Activated CD4-positive, alpha-beta T cell treated with anti-CD3 and anti-CD28 coated beads, Interleukin-2, Interleukin-6, amounts not matched to agents 100 ng/mL and 50 ng/mL, durations not matched to agents 16 hours and 8 hours (primary cell): ENCODE measurements at places on chromosomes 4 and X.
A peak's percentile ranks its signal among the peaks of the same experiment; 100 is the strongest.

- no peak for DNase-seq
Measured at GRCh38 chr4:137674066-137674465, 141.8 kb upstream of the PCDH18 start.

DNA sequence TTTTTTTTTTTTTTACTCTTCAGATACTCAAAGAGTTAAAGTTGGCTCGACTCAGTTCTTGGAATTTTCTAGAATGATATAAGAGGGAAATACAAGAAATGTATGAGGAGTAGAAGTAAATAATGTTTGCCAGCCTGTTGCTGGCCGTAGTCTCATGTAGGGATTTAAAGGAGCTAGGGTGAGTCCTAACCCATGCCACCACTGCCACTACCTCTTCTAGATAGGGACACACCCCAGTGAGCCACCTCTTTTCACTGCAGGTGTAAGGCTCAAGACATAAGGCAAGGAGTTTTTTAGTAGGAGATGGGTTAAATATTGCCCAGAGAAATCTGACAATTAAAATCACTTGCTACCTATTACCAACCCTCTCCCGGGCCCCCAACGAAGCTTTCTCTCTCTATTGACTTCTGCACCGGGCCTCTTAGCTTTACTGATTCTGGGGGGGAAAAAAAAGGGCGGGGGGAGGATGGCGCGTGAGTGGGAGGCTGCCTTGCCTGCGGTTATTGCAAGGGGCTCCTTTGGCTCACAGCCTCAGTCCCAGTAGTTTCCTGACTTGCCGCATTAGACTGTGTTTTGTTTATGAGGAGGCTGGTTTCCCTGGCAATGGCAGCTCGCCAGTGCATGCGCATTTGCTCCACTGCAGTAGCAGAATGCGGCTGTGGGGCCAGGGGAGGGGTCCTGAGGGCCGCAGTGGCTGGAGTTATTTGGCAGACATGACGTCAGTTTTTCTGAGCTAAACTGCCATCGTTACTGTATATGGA is 3.0 kb downstream of the LINC00632 start:
- DNase-seq: peak; percentile 36

- no peak for DNase-seq
Measured at GRCh38 chr4:35965300-35965699, 279.0 kb downstream of the ARAP2 start.

DNA sequence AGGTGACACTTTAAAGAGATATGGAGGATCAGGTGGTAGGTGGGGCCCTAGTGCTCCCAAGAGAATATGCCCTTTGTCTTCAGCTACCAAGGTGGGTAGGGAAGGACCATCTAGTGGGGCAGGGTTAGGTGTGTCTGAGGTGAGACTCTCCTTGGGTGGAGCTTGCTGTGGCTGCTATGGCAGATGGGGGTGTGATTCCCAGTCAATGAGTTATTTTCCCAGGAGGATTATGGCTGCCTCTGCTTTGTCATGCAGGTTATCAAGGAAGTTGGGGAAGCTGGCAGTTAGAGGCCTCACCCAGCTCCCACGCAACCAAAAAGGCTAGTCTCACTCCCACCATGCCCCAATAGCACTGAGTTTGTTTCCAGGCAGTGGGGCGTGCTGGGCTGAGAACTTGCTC is 18.0 kb upstream of the SPIN2A start:
- no peak for DNase-seq

DNA sequence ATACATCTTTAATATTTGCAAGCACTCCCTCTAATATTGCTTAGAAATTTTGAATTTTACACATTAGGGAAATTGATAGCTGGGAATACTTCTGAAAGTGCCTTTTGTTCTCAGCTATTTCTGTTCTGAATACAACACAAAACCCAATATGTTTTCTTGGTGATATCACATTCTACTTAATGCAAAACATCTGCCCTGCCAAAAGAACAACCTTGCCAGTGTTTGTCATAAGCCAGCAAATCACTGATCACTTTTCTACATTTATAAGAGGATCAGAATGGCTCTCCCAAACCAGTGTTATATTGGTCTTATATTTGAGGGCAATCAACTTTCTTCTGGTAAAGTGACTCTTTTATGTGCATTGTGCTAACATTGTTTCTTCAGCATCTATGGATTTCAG is 126.8 kb upstream of the APOOL start:
- no peak for DNase-seq

DNA sequence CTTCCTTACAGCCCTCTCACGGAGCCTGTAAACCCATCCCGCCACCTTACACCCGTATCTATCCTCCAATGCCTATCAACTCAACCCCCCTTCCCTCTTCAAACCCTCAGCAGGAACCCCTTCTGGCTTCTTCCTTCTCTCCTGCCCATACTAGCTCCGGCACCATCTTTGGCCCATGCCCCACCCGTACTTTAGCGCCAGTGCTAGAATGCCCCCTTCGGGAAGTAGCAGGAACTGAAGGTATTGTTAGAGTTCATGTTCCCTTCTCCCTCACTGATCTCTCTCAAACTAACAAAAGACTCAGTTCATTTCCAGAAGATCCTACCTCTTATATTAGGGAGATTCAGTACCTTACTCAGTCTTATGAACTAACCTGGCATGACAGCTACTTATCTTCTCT is 2.7 kb upstream of the UGT2B15 start:
- DNase-seq: no peak

DNA sequence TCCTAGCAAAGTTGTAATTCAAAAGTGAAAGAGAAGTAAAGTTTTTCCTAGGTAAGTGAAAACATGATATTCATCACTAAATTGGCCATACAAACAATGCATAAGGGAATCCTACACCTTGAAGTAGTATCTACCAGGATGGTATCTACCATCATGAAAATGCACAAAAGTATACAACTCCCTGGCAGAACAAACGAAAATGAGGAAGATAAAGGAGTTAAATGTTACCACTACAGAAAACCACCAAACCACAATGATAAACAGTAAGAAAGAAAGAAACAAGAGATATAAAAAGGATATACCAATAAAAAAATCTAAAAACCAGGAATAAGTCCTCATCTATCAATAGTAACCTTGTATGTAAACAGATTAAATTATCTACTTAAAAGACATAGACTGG is 26.9 kb downstream of the GK2 start:
- no peak for DNase-seq

DNA sequence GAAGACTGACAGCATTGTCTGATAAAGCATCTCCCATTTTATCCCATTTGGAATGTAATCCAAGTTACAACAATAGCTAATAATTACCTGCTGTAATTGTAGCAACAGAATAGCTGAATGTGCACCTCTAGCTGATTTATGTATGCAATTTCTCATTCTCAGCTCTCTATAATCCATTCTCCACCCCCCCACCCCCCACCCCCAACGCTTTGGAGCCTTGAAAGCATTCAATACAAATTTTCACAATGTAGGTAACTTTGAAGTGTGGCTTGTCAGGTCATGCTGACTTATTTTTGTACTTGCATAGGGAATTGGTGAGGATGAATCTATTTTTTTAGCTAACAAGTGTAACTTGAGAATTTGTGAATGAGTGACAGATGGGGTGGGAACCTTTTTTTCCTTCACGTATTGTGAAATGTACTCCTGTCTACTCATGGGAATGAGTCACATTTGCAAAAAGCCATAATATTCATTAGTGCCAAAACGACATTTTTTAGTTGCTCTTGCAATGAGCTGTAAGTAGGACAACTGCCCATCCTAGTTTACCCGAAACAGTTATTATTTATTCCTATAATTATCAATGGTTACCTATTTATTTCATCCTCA is 159.3 kb downstream of the PALLD start:
- no peak for DNase-seq

- no peak for DNase-seq
Measured at GRCh38 chr4:1826531-1827350, 29.2 kb downstream of the LETM1 start.

- DNase-seq: peak; percentile 64
Measured at GRCh38 chr4:122705009-122705408, 27.5 kb upstream of the BBS12 start.

DNA sequence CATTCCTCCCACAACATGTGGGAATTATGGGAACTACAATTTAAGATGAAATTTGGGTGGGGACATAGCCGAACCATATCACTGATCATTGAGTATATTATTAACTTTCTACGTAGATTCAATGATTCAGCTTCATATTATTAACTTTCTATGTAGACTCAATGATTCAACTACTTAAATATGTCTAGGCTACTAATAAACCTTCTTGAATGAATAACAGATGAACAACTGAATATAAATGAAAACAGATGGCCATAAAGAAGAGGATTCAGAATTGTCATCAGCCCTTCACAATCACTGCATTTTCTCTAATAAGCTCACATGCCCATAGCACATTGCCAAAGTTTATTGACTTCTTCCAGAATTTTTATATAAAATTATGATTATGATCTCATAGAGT is 57.0 kb downstream of the CEP44 start:
- DNase-seq: no peak

DNA sequence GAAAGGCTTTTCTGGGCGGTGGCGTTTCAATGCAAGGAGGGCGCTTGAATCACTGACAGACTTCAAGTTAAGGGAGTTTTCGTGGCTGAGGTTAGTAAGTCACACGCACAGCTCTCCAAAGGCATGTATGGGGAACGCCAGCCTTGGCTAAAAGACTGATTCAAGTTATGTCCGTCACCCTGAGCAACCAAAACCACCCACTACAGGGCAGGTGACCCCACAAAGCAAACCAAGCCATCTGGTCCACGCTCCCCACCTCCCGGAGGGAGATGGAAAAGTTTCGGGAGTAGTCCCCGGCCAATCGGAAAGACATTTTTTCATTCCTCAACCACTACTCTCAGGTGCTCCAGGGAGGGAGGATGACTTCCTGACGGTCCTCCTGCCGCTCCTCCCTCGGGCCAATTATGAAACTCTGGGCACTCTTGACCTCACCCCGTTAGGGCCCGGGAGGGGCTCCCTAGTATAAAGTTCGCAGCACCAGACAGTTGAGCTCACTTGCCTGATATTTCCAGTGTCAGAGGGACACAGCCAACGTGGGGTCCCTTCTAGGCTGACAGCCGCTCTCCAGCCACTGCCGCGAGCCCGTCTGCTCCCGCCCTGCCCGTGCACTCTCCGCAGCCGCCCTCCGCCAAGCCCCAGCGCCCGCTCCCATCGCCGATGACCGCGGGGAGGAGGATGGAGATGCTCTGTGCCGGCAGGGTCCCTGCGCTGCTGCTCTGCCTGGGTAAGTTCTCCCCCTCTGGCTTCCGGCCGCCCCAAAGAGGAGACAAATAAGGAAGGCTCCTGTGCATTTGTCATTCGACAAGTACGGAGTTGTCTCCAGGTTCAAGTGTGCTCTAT is at the start of gene EREG:
Gene EREG, plus strand, starts transcription at position 494 of the 840 bp plus-strand sequence. Its CDS starts 164 bp downstream, at position 658.
- DNase-seq: peak; percentile 11

GRCh38 chr4:1246111-1246881 is 2.6 kb downstream of the CTBP1 start:
- peak; percentile 32 for DNase-seq

- no peak for DNase-seq
Measured at GRCh38 chr4:1873776-1874175, 2.6 kb downstream of the NSD2 start.

GRCh38 chr4:108596344-108596743 is 24.0 kb upstream of the RPL34 start:
- DNase-seq: no peak

DNA sequence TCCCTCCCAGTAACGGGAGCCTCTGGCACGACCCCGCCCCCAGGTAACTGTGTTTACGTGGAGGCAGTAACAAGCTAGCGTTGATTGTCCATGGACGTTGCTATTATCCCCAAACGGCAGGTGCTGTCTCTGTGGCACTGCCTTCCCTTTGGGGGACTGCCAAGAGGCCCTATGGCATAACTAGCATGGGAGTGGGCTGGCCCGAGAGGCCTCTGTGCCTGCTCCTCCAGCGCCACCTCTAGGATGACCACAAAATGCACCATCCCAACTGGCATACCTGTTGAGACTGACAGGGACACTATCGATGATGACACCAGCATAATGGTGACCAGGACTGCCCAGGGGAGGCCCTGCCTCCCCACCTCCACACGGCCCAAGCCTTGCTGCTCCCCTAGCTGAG is 1.5 kb downstream of the SRPK3 start:
- no peak for DNase-seq

DNA sequence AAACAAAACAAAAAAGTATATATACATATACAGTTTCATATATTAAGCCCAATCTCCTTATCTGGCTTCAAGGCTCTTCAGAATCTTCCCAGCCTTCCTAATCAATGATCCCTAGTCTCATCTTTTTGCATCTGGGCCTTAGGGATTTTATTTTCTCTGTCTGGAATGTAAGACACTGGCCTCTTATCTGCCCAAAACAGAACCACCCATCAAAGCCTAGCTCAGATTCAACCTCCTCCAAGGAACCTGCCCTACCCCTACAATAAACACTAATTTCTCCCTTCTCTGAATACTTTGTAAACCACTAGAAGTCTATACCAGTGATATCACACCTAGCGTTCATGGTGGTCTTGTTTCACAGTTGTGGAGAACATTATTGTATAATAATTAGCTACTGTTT is 23.2 kb upstream of the GAB1 start:
- no peak for DNase-seq

DNA sequence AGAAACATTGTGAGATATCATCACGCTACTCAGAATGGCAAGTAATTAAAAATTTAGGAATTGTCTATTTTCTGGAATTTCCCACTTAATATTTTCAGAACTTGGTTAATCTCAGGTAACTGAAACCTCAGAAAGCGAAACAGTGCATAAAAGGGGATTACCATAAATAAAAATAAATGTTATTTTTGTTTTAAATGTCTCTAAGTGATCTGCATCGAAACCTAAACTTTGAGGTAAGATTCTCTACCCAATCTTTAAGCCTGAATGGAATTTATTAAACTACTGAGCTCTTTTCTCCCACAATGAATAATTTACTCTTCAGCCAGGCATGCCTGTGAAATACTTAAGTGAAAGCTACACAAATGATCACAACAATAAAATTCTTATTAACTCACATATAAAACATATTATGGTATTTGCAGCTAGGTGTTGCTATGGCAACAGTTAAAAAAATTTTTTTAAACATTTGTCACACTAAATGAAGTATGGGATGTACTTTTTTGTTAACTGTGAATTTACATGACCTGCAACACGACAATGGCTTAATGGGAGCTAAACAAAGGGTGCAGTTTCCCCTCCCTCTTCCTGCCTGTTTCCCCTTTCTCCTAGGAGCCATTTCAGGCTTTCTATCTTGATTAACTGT is 220.2 kb upstream of the PRPS2 start:
- DNase-seq: no peak

GRCh38 chr4:102007959-102008425 is 217.5 kb downstream of the BANK1 start:
- DNase-seq: peak; percentile 27

DNA sequence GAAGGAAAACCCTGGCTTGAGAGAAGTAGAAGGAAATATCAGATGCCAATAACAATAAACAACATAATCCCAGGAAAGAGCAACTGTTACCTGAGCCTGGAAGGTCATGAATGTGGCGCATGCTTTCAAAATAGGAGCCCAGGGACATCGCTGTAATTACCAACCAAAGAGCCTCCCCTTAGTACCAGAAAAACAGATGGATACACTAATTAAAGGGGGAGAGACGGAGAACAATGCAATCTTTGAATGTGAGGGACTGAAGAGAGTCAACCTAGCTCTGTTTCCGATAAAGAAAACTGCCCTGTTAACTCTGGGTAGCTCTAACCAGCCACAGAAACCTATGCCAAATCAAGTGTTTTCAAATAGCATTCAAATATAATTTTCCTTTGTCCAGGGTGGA is 161.4 kb downstream of the ENOX2 start:
- DNase-seq: no peak

- no peak for DNase-seq
Measured at GRCh38 chr4:118158763-118159375, 124.6 kb downstream of the NDST3 start.

GRCh38 chr4:144557404-144557803 is 88.6 kb upstream of the HHIP start:
- no peak for DNase-seq

- peak; percentile 2 for DNase-seq
Measured at GRCh38 chrX:30060718-30061117, 154.6 kb upstream of the MAGEB2 start.
